ENCODE measurements at places on chromosomes 2 and 18.
A peak's percentile ranks its signal among the peaks of the same experiment; 100 is the strongest.

- no peak for DNase-seq
Observed at GRCh38 chr2:149625671-149626070, 38.1 kb upstream of the MMADHC start.

- peak; percentile 68 for DNase-seq
Observed at GRCh38 chr2:12716032-12716281, 779 bp upstream of the TRIB2 start.

- no peak for DNase-seq
Observed at GRCh38 chr2:158903711-158904405, 64.6 kb upstream of the TANC1 start.

- no peak for DNase-seq
Observed at GRCh38 chr2:53672881-53673522, 94.6 kb upstream of the CHAC2 start.

GRCh38 chr18:79203017-79203605 lies 133.9 kb downstream of the ATP9B start:
- DNase-seq, result peak; percentile 4

DNA sequence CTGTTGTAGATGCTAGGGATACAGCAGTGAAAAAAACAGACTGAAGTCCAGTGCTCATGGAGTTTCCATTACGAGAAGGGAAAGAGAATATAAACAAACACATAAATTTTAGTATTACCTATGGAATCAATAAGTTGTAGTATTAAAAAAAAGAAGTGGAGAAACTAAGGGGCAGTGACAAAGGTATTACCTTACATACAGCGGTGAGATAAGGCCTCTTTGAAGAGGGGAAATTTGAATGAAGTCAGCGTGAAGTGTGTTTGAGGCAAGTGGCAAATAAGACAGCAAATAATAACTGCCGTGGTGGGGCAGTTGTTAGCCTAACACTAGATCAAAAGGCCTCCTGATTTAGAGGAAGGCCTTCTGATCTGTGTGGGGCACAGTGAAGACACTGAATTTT lies 57.9 kb downstream of the TLK1 start:
- no peak for DNase-seq

DNA sequence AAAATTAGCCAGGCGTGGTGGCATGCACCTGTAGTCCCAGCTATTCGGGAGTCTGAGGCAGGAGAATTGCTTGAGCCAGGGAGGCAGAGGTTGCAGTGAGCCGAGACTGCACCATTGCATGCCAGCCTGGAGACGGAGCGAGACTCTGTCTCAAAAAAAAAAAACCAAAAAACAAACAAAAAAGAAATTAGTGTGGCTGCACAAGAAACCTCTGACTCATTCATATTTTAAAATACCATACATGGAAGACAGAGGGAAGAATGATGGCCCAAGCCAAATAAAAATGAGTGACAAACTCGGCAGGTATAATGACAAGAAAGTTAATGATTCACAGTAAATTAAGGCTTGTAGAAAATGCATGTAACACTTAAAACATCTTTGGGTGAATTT lies 875.8 kb downstream of the EPHA4 start:
- DNase-seq, result no peak
